ENCODE measurements at places on chromosomes 3 and 15.
A peak's percentile ranks its signal among the peaks of the same experiment; 100 is the strongest.

- DNase-seq = no peak
These were observed 68.0 kb upstream of the AP4E1 start for GRCh38 chr15:50840520-50840919.

DNA sequence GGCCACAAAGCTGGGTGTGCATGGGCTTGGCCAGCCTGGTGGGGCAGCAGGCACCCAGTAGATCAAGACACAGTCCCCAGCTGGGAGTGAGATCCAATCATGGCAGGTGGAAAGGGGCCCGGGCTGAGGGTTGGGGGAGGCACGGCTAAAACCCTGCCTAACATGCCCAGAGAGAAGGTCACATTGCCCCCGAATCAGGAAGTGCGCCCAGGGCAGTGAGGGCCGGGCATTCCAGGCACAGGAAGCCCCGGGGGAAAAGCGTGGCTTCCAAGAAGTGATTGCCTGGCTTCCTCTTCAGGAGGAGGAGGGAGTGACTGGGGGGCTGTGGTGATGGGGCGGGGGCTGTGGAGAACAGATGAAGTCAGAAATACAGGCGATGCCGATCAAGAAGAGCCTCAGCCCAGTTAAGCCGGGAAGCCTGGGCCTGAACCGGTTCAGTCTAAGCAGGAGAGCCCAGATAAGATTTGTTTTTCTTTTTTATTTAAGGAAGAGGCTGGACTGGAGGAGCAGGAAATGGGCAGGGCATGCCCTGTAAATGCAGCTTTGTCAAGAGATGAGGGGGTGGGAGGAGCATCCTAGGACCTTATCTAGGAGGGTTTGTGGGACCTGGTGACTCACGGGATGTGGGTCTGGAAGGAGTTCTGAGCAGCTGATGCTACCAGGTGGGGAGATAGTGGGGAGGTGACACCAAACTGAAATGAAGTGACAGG lies 83.9 kb downstream of the CHSY1 start:
- DNase-seq = peak; percentile 67

GRCh38 chr3:168659015-168659414 lies 563.3 kb upstream of the GOLIM4 start:
- no peak for DNase-seq

GRCh38 chr3:191473661-191474198 lies 12.8 kb downstream of the PYDC2 start:
- DNase-seq = no peak

GRCh38 chr3:148175214-148175613 lies 522.5 kb upstream of the AGTR1 start:
- DNase-seq = no peak

- no peak for DNase-seq
These were observed 13.4 kb downstream of the B3GNT5 start for GRCh38 chr3:183266454-183266853.

DNA sequence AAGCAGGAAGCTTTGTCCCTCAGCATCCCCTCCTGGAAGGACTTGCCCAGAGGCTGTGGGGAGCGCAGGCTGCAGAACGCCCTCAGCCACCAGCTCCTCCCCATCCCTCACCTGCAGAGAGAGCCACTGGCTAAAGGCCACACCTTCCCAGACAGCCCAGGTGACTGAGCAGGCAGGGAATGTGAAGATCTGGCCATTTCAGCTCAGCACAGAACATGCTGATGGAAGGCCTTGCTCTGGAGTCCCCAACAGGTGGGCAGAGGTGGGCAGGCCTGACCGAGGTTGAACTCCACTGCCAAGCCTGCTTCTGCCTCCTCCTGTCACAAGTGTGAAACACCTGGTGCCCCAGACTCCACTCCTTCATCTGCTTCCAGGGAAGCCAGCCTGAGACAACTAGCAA lies 50.7 kb upstream of the SEC61A1 start:
- no peak for DNase-seq

DNA sequence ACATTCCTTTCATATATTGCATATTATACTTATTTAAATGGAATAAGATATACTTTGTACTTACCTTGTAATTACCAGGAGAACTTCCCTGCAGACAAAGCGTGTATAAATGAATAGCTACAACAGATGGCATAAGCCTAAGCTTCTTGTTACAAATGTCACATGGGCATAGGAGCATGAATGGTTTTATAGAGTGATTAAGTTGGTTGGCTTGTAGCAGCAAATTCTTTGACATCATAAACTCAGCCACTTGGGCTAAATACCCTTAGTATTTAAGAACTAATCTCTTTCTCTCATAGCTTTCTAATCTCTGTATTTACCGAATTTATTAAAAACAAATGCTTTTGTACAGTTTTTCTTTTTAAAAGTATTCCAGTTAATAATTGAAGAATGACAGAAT lies at the start of gene UBAP1L:
Gene UBAP1L, minus strand, starts transcription at position 115 of the 400 bp plus-strand sequence. CDS start 8,985 bp downstream, outside the sequence.
- no peak for DNase-seq

Measured in psoas muscle (tissue), 8 donors.